ENCODE measurements at places on chromosomes 5 and 9. TPM values are rescaled to one million over a fixed set of nuclear protein-coding genes. Genes with fewer than 3 reads are reported as not detected.

DNA sequence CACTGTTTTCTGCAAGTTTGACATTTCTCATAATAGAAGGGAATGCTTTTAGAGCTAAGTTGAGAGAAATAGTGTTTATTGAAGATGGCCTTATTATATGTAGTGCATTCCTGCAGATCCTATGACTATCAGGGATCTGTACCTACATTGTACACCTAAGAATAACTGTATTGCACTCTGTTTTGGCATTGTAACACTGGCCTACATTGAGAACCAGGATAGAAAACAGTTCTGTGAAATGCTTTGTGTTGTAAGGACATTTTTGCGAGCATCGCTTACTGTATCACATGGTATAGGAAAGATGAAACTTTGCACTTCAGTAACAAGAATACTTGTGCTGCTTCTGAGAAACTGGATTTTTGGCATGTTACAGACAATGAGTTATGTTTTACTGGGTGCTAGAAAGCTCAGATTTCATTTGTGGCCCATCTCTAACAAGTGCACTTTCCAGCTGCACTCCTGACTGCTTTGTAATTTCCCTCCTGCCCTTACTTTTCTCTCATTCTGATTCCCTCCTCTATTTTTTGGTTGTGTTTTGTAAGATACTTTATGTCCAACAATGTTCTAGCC lies 30.6 kb downstream of the C9orf85 start:
- no peak for DNase-seq

DNA sequence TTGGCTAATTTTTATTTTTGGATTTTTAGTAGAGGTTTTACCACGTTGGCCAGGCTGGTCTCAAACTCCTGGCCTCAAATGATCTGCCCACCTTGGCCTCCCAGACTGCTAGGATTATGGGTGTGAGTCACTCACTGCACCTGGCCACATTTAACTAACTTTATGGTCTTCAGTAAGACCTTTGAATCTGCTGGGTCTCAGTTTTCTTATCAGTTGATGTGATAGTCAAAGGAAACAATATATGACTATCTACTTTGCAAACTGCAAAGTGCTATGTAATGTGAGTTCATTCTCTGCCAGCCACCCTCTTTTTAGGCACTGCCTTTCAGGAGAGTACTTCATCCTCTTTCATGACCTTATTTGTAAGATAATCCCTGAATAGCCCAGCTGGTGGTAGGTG lies 474.7 kb downstream of the PDE4D start:
- no peak for DNase-seq

GRCh38 chr5:7464182-7464581 lies 68.2 kb downstream of the ADCY2 start:
- no peak for DNase-seq

Gene CNTNAP3
- total RNA-seq = not detected

DNA sequence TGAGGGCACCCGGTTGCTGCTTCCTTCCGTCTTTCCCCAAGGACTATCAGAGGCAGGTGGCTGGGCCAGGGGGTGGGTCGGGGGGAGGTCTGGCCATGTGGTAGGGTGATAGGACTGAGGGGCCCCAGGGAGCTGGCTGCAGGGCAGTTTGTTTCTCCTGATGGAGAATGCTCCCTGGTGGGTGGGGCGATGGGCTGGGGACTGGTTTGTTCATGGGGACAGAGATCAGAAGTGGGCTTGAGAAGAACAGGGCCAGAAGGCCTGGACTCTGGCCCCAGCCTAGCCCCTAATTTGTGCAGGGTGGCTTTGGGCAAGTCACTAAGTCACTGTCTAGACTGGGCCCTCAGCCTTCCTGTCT lies 117.4 kb downstream of the RGS3 start:
- DNase-seq = no peak

DNA sequence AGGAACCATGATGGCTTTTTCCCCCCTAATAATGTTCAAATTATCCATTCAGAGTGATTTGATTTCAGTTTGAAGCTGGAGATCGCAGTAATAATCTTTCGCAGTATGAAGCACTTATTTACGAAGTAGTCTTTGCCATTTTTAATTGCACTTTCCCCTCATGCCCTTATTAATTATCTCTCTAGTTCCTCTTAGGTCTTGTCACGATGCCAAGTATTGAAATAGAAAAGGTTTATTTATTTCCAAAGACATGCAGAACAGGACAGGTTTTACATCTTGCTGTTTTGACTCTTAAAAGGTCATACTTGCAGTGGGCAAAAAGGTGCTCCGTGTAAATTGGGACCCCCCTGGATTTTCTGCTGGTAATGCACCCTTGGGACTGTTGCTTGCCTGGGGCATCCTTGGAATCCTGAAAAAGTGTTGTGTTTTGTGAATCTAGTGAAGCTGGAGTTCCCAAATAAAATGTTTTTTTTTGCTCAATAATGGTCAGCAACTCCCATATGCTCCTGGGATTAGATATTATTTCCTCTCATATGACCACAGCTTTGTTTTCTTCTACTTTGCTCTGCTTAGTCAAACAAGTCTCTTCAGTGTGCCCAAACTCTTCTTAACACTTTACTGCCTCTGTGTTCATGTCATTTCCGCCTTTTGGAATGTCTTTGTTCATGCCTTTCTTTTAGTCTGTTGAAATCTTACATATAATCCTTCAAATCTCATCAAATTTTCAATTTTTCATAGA lies 278.3 kb downstream of the TMEM38B start:
- DNase-seq = no peak

DNA sequence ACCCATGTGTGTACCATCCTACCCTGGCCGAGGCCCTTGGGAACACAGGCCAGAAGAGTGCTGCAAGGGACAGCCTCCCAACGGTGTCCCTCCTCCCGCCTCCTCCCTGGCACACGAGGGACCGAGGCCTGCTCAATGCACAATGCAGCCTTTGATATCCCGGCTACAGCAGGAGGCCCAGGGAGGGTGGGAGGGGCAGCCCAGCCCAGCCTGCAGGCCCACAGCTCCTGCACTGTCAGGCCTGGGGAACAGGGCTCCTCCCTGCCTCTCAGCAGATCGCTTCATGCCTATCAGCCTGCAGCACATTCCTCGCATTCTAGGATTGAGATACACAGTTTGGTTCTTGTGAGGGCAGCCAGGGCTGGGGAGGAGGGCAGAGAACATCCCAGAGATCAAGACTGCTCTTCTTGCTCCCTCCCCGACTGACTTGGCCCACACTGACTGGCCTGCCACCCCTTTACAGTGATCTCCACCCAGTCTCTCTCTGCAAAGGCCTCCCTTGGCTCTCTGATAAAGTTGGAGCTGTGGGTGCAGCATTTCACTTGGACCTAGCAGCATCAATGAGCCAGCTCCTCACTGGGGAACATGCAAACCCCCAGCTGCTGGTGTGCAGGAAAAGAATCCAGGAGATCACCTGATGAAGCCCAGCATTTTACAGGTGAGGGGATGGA lies at the start of gene SH3TC2:
Gene SH3TC2, minus strand, starts transcription at position 46 of the 671 bp plus-strand sequence. Its CDS starts 40 bp downstream, at position 6.
- peak; percentile 50 for DNase-seq

GRCh38 chr5:180294913-180295555 lies 3.2 kb upstream of the MAPK9 start:
- DNase-seq = no peak

Gene ZNF454
- total RNA-seq = 1.9 TPM

- DNase-seq = no peak
Measured at GRCh38 chr9:8036914-8037524, 237.4 kb upstream of the DMAC1 start.

DNA sequence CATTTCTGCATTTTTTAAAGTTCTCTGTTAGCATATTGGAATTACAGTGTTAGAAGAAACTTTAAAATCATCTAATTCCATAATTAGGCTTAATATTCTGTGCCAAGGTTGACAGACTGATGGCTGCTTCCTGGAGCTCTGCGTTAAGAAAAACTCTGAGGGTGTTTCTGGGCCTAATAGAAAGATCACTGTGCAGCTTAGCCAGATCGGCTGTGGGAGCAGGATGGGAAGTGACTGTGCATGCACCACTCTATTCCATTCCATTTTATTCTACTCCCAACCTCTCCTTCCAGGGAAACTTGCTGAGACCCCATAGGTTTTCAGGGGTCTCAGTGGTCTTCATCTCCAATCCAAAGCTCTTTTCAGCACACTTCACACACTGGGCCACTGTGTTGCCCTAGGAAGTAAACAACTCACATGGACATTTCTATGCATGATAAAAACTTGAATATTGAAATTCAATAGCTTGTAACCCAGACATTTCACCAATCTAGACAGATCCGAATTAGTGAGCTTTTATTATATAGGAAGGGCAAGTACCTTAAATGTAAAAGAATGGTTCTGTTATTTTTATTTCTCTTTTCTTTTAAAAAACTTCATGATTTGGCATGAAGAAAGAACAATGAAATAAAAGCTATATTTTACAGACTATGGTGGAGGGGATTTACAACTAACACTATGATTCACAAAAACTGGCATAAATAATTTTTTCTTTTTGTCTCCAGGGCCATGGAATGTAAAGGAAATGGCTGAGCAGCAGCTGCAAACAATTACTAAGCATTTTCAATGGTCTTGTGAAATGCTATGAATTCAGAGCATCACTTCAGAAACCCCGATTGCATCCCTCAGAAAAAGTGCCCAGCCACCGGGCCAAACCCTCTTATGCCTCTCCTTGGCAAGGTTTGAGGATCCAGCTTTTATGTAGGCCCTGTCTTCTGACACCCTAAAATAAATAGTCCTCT lies 51.4 kb upstream of the DAB2 start:
- DNase-seq = peak; percentile 90

Gene FSD1L
- 2.7 TPM for total RNA-seq

Gene DELE1
- 47.9 TPM for total RNA-seq

GRCh38 chr5:143543358-143544255 lies 140.1 kb upstream of the NR3C1 start:
- DNase-seq = peak; percentile 85

- peak; percentile 89 for DNase-seq
Measured at GRCh38 chr9:4339357-4339756, 39.5 kb upstream of the GLIS3 start.

DNA sequence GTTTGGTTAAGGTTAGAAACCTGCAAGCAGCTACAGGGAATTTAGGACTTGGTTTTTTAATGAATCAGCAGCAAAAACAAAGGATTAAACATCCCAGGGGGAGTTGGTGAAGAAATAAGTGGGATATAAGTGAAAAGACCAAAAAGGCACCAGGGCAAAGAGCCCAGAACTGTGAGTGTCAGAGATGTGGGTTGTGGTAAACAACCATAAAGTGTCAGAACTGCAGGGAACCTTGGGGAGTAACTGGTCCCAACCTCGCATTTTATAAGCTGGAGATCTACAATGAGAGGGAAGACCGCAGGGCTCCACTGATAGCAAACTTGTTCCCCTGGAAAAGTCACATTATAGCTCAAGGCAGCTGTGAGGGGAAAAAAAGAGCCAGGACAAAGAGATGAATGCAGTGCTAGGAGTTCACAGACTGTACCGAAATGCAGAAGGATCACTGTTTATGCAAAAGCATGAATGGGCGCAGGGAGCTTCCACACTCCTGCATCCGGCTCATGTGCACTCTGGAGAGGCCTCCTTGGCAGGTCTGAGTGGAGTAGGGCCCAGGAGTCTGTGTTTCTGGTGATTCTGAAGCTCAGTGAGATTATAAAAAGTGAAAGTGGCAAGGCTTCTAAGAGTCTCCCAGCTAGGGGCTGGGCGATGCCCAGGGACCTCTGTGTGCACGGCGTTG lies 156.3 kb downstream of the GOLPH3 start:
- no peak for DNase-seq

DNA sequence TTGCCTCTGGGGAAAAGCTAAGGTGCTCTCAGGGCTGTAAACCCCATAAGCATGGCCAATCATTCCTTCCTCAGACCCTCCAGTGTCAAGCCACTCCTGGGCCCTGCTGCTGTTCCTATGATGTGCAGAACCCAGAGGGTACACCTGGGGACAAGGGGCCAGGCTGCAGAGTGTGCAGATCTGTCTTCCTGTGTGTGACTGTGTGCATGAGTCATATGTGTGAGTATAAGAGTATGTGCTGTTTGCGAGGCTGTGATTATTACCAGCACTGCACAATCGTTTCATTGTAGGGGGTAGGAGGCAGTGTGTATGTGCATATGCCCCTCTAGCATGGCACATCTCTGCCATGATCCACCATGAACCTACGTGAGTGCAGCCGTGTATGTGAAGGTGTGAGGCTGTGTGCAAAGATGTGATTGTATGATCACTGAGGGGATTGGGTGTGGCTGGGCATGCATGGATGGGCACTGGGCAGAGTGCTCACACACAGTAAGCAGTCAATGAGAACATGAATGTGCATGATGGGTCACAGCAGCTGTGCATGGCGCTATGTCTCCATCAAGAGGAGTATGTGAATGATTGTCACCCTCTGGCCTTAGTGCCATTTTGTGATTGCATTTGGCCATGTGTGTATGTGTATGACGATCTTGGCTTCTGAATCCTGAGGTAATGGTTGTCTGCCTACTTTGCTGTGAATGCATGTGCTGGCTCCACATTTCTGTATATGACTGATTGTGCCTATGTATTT lies 2.4 kb upstream of the OR1K1 start:
- DNase-seq = peak; percentile 38

DNA sequence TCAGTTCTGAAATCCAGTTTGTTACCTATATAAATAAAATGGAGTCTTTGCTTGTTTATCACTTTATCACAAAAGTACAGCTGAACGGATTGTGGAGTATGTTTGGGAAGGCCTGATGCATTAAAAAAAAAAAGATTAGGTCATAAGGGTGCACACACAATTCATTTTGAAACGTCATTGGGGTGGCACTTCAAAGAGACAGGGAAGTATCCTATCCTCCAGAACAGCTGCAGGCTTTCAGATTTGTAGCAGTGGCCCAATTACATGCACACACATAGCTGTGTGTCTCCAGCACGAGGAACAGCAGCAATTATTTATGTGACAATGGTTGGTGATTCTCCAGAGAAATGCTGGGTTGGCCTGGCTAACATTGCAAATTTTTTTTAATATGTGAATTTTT lies 46.8 kb upstream of the FER start:
- DNase-seq = no peak

DNA sequence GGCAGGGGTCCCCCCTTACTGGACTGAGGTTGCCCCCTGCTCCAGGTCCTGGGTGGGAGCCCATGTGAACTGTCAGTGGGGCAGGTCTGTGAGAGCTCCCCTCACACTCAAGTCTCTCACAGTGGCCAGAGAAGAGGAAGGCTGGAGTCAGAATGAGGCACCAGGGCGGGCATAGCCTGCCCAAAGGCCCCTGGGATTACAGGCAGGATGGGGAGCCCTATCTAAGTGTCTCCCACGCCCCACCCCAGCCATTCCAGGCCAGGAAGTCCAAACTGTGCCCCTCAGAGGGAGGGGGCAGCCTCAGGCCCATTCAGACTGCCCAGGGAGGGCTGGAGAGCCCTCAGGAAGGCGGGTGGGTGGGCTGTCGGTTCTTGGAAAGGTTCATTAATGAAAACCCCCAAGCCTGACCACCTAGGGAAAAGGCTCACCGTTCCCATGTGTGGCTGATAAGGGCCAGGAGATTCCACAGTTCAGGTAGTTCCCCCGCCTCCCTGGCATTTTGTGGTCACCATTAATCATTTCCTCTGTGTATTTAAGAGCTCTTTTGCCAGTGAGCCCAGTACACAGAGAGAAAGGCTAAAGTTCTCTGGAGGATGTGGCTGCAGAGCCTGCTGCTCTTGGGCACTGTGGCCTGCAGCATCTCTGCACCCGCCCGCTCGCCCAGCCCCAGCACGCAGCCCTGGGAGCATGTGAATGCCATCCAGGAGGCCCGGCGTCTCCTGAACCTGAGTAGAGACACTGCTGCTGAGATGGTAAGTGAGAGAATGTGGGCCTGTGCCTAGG lies at the start of gene CSF2:
Gene CSF2, plus strand, starts transcription at position 559 of the 783 bp plus-strand sequence. Its CDS starts 35 bp downstream, at position 594.
- peak; percentile 36 for DNase-seq

Measured in GM23248 (cell line).